ENCODE measurements at places on chromosomes 6 and 20.
A peak's percentile ranks its signal among the peaks of the same experiment; 100 is the strongest.

- DNase-seq, result no peak
Measured at GRCh38 chr6:86888301-86888700, 49.0 kb upstream of the HTR1E start.

DNA sequence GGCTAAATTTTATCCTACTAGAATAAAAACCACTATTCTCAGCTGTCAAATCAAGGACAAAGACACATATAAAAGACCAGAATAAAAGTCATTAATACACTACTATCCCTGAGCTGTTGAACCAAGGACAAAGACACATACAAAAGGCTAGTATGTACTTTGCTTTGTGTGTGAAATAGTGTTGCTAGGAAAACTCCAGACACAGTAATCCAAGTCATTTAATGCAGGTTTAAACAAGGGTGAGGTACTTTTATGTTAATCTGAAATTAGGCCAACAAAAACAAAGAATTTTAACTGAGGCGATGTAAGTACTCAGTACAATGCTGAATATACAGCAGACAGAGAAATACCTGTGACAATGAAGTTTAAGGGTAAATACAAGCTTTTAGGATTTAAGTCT, 18.9 kb downstream of the GCLC start:
- no peak for DNase-seq

DNA sequence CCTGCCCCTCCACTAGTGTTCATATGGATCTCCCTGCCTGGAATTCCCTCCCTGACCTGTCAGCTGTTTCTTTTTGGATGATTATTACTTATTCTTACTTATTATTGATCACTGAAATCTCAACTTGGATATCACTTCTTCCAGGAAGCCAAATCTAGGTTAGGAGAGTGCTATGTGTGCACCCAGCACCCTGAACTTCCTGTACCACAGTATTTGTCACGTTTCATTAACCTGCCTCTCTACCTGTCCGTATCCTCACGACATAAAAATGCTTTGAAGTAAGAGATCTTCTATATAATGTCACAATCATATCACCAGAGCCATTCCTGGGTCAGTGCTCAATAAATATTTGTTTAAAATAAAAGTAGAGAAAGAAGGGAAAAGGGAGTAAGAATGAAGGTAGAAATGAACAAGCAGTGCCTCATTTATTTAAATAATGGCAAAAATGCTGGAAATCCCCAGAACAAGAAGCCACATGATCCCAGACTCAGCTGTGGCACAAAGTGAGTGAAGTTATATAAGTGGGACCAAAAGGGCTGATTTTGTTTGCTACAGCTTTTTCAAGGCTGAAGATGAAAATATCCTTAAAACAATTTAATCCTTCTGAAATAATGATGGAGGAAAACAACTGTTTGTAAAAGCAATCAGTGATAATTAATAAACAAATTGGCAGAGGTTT, 88.0 kb upstream of the MANEA start:
- no peak for DNase-seq

- no peak for DNase-seq
Measured at GRCh38 chr6:149974825-149975224, 11.1 kb downstream of the ULBP1 start.

DNA sequence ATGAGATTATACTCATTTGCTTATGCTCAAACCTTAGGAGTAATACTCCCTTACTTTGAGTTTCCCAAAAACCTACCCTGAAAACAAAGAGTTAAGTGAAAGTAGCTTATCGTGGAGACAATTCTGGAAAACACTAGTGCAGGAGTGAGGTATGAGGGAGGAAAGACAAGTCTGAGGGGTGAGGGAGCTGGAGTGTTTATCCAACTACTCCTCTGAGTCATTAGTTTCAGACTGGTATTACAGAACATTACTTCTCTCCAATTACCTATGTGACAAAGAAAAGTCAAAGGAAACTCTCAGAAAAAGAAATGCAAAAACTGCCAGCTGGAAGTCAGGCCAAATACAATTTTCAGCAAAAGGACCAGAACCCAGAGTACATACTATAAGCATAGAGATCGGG, 171.1 kb upstream of the SPTLC3 start:
- no peak for DNase-seq

DNA sequence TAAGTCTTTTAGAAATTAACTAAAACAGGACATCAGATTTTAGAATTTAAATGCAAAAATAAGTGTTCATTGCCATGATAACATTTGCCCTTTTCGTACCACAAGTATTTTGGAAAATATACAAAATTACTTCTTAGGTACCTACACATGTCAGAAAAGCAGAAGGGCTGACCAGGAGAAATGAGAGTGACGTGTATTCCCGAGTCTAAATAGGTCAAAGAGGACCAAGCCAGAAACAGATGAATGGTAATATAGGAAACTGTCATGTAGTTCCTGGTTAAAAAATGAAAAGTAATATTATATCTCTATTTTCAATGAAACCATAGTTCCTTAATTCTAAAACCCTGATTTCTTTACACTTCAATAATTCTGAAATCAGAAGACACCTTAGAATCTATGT, 126.2 kb downstream of the IPCEF1 start:
- no peak for DNase-seq

- no peak for DNase-seq
Measured at GRCh38 chr6:131890091-131890490, 61.1 kb downstream of the CCN2 start.

DNA sequence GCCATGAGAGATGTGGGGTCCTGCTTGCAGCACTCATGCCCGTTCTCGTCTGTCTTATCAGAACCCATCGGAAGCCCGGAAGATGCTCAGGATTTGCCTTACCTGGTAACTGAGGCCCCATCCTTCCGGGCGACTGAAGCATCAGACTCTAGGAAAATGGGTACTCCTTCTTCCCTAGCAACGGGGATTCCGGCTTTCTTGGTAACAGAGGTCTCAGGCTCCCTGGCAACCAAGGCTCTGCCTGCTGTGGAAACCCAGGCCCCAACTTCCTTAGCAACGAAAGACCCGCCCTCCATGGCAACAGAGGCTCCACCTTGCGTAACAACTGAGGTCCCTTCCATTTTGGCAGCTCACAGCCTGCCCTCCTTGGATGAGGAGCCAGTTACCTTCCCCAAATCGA, 8.3 kb downstream of the PI16 start:
- peak; percentile 53 for DNase-seq

GRCh38 chr6:38599261-38599660, 40.5 kb downstream of the BTBD9 start:
- no peak for DNase-seq

DNA sequence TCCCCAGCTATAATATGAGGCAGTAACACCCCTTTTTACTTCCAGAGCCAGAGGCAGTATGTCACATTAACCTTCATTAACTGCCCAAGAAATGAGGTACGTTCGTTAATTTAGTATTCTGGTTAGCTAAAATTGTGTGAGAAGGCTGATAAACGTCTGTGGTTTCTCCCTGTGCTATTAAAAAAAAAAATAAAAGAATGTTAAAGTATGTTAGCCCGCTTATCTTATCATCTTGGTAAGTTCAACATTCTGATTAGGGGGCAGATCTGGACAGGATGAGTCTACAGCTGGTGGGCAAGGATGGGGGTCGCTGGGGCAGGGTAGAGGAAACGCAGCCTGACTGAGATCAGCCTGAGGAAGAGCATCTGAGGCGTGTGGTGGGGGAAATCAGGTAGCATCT, 154.0 kb downstream of the PRL start:
- DNase-seq, result no peak

GRCh38 chr20:32483351-32484224, 101.5 kb downstream of the NOL4L start:
- peak; percentile 46 for DNase-seq

GRCh38 chr6:145948328-145948727, 15.8 kb downstream of the SHPRH start:
- DNase-seq, result no peak

DNA sequence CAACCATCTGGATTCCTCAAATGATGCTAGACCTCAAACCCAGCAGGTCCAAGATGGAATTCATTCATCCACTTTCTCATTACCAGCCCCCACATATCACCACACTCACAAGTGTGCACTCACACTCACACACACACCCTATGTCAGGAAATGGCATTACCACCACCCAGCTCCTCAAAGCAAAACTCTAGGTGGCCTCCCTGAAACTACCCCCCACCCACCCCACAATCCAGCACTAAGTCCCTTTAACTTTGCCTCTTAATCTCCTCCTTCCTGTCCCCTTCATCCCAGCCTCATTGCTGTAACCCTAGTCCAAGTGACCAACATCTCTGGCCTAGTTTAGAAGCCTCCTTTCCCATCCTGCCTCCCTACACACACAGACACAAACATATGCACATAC, 109.4 kb downstream of the TNFAIP3 start:
- DNase-seq, result no peak

DNA sequence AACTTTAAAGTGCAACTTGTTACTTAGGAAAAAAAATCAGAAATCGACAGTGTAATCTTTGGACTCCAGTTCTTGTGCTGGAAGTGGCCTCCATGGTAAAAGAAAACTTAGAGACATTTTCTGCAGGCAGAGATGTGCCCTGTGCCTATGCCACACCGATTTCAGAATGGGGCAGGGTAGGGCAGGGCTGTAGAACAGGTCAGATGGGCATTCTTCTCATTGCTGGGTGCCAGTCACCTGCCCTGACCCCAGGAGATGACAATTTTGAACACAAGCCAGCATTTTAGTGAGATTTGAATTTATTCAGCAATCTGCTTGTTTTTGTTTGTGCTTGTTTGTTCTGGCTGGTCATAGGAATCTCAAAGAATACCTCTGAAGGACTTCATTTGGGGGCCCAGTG, 63.3 kb downstream of the SASH1 start:
- DNase-seq, result no peak

- no peak for DNase-seq
Measured at GRCh38 chr6:132616677-132617076, 7.4 kb downstream of the TAAR2 start.

- DNase-seq, result no peak
Measured at GRCh38 chr6:81172056-81172740, 580.3 kb downstream of the TENT5A start.

- no peak for DNase-seq
Measured at GRCh38 chr6:152379423-152379822, 257.7 kb downstream of the SYNE1 start.

DNA sequence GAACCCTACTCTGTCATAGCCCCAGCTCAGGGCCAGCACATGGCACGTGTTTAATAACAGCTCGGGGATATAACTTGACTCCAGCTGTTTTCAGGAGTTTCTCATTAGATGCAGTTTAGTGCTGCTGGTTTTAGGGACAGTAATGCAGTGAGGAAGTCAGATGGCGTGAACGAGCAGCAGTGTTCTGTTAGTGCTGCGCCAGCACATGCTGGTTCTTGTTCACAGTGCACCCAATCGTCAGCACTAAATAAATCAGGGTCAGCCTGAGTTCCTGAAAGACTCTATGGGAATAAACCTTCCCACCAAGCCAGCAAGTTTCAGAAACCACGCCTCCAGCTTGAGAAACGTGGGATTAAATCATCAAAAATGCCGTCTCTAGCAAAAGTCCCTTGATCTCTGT, 235.9 kb upstream of the SUPT3H start:
- DNase-seq, result no peak

GRCh38 chr6:88519301-88520016, 353.3 kb upstream of the CNR1 start:
- no peak for DNase-seq

- DNase-seq, result no peak
Measured at GRCh38 chr6:82584856-82585255, 221.2 kb downstream of the TPBG start.

- no peak for DNase-seq
Measured at GRCh38 chr6:156917213-156917612, 140.0 kb downstream of the ARID1B start.

- DNase-seq, result no peak
Measured at GRCh38 chr20:61684583-61685235, 381.0 kb downstream of the TAF4 start.

GRCh38 chr6:168598251-168599117, 157.5 kb downstream of the SMOC2 start:
- DNase-seq, result no peak

- DNase-seq, result peak; percentile 37
Measured at GRCh38 chr20:43537921-43538877, 20.6 kb upstream of the SGK2 start.

DNA sequence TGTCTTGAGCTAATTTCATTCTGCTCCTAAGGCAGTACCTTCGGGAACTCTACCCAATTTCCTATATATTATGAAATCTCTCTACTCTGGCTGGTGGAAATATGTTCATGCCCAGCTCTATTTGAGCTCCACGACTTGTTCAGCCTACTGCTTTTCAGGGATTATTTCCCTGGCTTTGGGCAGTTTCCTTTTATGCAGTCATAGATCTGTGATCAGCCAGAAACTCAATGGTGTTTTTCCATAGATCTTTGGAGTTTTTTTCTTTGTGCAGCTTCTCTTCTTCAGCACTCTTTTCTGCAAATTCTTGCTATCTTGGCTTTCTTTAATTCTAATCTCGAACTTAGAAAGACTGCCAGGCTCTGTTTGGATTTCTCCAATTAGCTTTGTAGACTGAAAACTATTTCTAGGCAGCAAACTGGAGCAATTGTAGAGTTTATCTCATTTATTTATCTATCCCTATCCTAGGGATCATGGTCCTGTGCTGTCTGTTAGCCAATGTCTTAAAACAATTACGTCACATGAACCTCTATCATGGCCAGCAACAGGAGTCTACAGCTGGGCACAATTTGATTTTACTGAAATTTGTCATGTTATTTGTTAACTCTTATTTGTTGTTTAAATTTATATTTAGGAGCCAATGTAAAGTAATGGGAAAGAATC, 328.4 kb downstream of the BCKDHB start:
- DNase-seq, result no peak

DNA sequence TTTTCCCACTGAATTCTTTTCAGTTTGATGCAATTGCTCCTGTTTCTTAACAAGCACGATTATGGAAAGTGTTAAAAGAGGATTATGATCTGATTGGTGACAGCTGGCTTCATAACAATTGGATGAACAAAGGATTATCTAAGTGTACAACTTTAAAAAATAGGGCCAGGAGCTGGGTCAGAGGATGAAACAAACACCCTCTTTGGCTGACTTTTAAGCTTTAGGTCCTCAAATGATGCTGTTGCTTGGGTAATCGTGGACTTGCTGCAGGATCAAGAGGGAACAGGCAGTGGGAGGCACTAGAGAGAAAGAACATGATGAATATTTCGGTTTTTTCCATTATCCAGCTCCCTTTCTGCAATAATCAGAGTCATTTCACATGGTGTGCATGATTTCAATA, 35.5 kb upstream of the TMX4 start:
- no peak for DNase-seq

DNA sequence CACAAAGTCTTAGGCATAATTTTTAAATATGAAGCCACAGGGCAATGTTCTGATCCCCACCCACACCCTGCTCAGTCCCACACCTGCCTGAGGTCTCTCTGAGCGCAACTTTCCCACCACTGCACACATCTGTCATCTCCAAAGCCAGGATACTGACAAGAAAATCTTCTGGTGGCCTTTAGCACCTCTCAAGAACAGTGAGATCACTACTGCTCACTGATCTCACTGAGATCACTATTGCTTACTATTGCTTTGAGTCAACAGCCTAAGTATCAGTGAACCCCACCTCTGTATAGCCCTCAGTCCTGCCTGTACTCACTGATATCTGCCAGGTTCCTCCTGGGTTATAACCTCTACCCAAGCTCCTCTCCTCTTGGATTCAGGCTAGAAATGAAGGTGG, 6.4 kb downstream of the TNFRSF21 start:
- no peak for DNase-seq

- no peak for DNase-seq
Measured at GRCh38 chr6:45491048-45491735, 113.5 kb upstream of the SUPT3H start.

- DNase-seq, result no peak
Measured at GRCh38 chr6:148653138-148653776, 93.6 kb upstream of the UST start.

All from stimulated activated CD4-positive, alpha-beta T cell treated with anti-CD3 and anti-CD28 coated beads, Interleukin-1b, Interleukin-23, amount 100 ng/mL, for 4 hours (primary cell).